ENCODE measurements at places on chromosomes 1 and 21.

DNA sequence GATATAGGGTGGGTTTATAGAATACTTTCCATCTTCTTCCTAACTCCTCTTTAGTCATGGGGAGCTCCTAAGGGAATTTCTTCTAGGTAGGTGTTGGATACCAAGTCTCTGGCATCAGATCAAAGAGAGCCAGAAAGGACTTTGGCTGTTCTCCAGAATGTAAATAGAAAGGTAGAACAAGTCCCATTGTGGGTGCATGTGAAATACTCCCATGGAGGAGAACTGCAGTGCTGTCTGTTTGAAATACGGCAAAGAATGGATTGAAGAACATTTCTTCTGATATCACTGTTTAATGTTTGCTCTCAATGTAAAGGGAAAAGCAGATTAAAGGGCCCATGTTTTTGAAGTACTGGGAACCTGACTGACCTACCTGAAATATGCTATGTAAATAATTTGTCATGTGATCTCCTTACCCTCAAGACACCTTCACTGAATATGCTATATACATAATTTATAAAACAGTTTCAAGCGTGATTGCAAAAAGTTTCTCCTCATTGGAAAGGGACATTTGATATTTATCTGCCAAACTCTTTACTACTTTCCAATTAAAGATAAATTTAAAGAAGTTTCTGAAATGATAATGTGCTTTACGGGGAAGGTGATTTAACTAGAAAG is 65.9 kb downstream of the LAMC1 start:
- DNase-seq = no peak

GRCh38 chr1:89546082-89546889 is 21.7 kb downstream of the LRRC8B start:
- no peak for DNase-seq

DNA sequence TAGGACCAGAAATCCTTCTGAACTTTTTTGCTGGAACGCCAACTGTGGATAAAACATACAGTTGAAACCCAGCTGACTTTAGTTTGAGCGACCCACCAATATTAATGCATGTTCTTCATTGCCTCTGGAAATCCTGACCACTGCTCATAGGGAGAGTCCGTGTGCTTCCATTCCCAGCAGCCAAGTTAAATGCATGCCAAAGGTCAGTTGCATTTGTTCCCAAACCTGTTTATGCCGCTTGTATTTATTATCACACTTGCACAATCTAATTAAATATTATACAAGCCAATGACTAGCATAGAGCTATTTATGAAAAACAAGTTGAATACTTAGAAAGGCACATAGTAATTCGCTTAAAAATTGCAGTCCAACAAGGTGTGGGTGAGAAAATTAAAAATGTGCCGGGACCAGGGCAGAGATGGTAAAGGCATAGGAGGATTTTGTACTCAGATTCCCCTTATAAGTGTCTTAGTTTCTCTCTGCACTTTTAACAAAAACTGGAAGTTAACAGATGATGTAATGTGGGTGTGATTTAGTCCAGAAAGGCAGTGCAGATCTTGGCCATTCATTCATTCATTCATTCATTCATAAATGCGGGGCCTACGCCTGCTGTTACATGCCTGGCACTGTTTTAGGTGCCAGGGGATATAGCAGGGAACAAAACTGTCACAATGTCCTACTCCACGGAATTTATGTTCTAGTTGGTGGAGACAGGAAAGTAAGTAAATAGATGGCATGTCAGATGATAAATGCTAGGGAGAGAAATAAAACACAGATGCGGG is 99.7 kb downstream of the PRDM2 start:
- no peak for DNase-seq

DNA sequence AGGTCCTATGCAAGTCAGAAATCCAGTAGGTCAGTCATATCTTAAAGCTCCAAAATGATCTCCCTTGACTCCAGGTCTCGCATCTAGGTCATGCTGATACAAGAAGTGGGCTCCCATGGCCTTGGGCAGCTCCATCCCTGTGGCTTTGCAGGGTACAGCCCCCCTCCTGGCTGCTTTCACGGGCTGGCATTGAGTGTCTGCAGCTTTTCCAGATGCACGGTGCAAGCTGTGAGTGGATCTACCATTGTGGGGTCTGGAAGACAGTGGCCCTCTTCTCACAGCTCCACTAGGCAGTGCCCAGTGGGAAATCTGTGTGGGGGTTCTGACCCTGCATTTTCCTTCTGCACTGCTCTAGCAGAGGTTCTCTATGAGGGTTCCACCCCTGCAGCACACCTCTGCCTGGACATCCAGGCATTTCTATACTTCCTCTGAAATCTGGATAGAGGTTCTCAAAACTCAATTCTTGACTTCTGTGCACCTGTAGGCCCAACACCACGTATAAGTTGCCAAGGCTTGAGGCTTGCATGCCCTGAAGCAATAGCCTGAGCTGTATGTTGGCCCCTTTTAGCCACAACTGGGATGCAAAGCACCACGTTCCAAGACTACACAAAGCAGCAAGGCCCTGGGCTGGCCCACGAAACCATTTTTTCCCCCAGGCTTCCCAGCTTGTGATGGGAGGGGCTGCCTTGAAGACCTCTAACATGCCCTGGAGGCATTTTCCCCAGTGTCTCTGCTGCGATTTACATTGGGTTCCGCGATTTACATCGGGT is 472.7 kb downstream of the NPHP4 start:
- no peak for DNase-seq

DNA sequence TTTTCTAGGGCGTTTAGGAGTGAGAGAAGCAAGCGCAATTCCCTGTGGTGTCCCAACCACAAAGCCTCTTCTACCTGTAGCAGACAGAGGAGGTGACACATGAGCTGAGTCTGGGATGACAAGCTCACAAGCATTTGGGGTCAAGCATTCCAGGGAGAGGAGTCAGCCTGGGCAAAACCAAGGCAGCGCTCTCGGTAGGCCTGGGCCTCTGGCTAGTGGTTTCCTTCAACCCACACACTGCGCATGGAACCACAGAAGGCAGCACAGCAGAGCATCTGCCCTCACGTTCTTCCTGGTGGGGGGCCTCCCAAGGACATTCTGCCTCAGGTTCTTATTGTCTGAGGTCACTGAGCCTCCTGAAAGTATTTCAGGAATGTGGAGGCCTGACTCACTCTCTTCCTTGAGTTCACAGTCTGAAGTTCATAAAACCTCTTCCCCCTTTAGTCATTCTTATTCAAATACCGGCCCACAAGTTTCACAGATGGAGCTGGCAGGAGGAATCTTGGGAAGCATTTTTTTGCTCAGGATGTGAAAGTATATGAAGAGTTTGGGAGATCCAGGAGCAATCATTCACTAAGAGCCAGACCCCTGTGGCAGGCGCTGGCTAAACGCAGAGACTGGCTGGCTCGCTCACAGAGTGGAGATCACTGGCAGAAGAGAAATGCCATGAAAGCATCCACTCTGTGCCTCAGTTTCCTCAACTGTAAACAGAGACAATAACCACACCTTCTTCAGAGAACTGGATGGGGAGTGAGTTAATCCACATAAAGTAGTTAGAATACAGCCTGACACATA is 26.8 kb downstream of the CCN1 start:
- peak; percentile 99 for DNase-seq

GRCh38 chr21:45950740-45951515 is 30.6 kb upstream of the COL6A1 start:
- no peak for DNase-seq

DNA sequence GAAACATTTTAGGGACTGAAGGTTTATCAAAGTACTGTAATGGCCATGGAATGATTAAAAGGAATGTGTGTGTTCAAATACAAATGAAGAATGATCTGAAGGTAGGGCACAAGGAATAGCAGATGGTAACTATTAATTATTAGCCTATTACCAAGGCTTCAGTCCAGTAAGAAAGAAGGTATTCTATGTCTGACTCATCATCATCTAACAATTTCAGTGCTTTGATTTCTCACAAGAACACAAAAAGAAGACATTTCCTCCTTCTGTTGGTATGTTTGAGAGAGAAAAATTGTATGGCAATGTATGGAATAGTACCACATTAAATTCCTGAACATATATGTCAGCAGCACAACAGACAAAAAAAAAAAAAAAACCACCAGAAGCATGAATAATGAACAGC is 57.5 kb downstream of the TYW3 start:
- DNase-seq = no peak
